ENCODE measurements at places on chromosomes 7 and 10.

GRCh38 chr10:31013331-31013730 lies 18.3 kb downstream of the ZNF438 start:
- DNase-seq: no peak

DNA sequence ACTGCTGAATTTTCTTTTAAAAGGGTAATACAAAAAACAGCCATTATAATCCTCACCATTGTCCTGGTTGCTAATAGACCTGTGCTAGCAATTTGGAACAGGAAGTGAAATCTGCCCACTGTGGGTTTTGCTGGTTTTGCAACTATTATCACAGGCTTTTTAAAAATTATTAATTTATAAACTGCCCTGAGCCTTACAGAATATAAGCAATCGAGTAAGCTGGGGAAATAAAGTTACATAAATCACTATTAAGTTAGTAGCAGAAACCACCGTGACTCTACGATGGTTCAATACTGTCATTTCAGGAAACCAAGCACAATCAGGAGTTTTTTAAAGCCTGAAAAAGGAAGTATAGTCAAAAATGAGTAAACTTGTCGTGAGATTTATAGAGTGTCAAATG lies 62.3 kb downstream of the TMEM26 start:
- DNase-seq: no peak

GRCh38 chr10:11639849-11640764 lies 28.7 kb upstream of the USP6NL start:
- DNase-seq: no peak

GRCh38 chr10:2020836-2021235 lies 283.5 kb upstream of the ADARB2 start:
- no peak for DNase-seq

DNA sequence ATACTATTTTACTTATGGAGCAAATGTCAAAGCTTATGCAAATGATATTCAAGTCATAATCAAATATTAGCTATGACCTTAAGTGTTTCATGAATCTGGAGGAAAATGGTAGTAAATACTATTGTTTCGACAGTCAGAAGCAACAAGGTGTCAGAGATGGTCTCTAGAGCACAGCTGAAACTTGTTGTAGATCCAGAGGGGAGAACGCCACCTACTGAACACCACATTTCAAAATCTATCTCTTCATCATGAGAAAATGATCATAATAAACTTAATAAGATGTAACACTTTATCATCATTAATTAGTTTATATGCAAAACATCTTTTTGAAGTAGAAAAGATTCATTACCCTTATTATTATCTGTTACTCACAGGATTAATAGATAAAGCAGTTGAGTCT lies 418.7 kb downstream of the GATA3 start:
- no peak for DNase-seq

- DNase-seq: no peak
Observed at GRCh38 chr10:4770801-4771553, 55.0 kb upstream of the AKR1E2 start.

Measured in activated T-helper 2 cell treated with anti-CD3 and anti-CD28 coated beads, Interferon-gamma antibody, Interleukin-2, Interleukin-4, amounts not matched to agents 10 μg/mL and 5 μg/mL and 100 μg/mL, durations not matched to agents 14 hours and 24 hours and 36 hours (primary cell).